ENCODE measurements at places on chromosomes 6 and 20. TPM values are rescaled to one million over a fixed set of nuclear protein-coding genes. Genes with fewer than 3 reads are reported as not detected.

The VGLL2 gene
- total RNA-seq, result not detected

The CTCFL gene
- not detected for total RNA-seq

The TMEM74B gene
- total RNA-seq, result 7.8 TPM

The LY86 gene
- total RNA-seq, result not detected

The RBM24 gene
- total RNA-seq, result not detected

The OTOR gene
- total RNA-seq, result not detected

The HCRTR2 gene
- total RNA-seq, result 0.63 TPM

The MCHR2 gene
- total RNA-seq, result not detected

The ZNF322 gene
- total RNA-seq, result 22.5 TPM

The ISM1 gene
- total RNA-seq, result 2.4 TPM

The RAET1G gene
- total RNA-seq, result not detected

The OR2J1 gene
- total RNA-seq, result not detected

The JARID2 gene
- total RNA-seq, result 17.0 TPM

The MOG gene
- total RNA-seq, result not detected

The TRIM15 gene
- total RNA-seq, result 6.9 TPM

The PRDM13 gene
- 0.44 TPM for total RNA-seq

The C20orf144 gene
- 0.51 TPM for total RNA-seq

The PRICKLE4 gene
- total RNA-seq, result 2.8 TPM

The SLC4A11 gene
- total RNA-seq, result 8.6 TPM

The ZFP64 gene
- 25.4 TPM for total RNA-seq

The PSMF1 gene
- 121 TPM for total RNA-seq

The RNF182 gene
- total RNA-seq, result 0.39 TPM

The MYLK4 gene
- total RNA-seq, result 0.75 TPM

The ACTL10 gene
- total RNA-seq, result 3.4 TPM

The NUP153 gene
- 53.9 TPM for total RNA-seq

The TBXT gene
- total RNA-seq, result not detected

The HSPA12B gene
- not detected for total RNA-seq

The DPPA5 gene
- not detected for total RNA-seq

The CAGE1 gene
- total RNA-seq, result 0.26 TPM

The TMEM170B gene
- 4.0 TPM for total RNA-seq

The AK9 gene
- total RNA-seq, result 4.4 TPM

The UCKL1 gene
- 101 TPM for total RNA-seq

The CAP2 gene
- 8.9 TPM for total RNA-seq

The PGC gene
- total RNA-seq, result 8.9 TPM

The RUNX2 gene
- not detected for total RNA-seq

The PPP1R18 gene
- total RNA-seq, result 6.6 TPM

The CBLN4 gene
- not detected for total RNA-seq

The ESR1 gene
- not detected for total RNA-seq

The CDSN gene
- not detected for total RNA-seq

The CTAGE9 gene
- not detected for total RNA-seq

The FOXC1 gene
- 6.8 TPM for total RNA-seq

The MLIP gene
- 0.88 TPM for total RNA-seq

The PRRT1 gene
- 2.0 TPM for total RNA-seq

The PSMB8 gene
- 3.9 TPM for total RNA-seq

The IRF4 gene
- not detected for total RNA-seq

The HAO1 gene
- not detected for total RNA-seq

The ECT2L gene
- total RNA-seq, result not detected

The MAPK13 gene
- total RNA-seq, result 47.3 TPM

The BTN1A1 gene
- 7.3 TPM for total RNA-seq

The SLC22A2 gene
- total RNA-seq, result 0.19 TPM

The DNMT3B gene
- total RNA-seq, result 95.5 TPM

The ATF6B gene
- 64.9 TPM for total RNA-seq

The NEURL2 gene
- total RNA-seq, result 12.6 TPM

The MUCL3 gene
- not detected for total RNA-seq

The FNDC1 gene
- total RNA-seq, result not detected

The SMOC2 gene
- total RNA-seq, result 2.8 TPM

The TMEM30A gene
- 55.8 TPM for total RNA-seq
